Stimulated activated CD4-positive, alpha-beta T cell treated with anti-CD3 and anti-CD28 coated beads, Interleukin-1b, Interleukin-23, amount 100 ng/mL, for 1 hour (primary cell): ENCODE measurements at places on chromosomes 2 and 18.

GRCh38 chr2:187554704-187555082, 458 bp upstream of the TFPI start:
- DNase-seq: no peak

- no peak for DNase-seq
Observed at GRCh38 chr18:46696268-46696667, 39.2 kb upstream of the LOXHD1 start.

- no peak for DNase-seq
Observed at GRCh38 chr2:168138901-168139300, 108.5 kb downstream of the STK39 start.

GRCh38 chr18:59275406-59275949, 2.2 kb upstream of the RAX start:
- no peak for DNase-seq

DNA sequence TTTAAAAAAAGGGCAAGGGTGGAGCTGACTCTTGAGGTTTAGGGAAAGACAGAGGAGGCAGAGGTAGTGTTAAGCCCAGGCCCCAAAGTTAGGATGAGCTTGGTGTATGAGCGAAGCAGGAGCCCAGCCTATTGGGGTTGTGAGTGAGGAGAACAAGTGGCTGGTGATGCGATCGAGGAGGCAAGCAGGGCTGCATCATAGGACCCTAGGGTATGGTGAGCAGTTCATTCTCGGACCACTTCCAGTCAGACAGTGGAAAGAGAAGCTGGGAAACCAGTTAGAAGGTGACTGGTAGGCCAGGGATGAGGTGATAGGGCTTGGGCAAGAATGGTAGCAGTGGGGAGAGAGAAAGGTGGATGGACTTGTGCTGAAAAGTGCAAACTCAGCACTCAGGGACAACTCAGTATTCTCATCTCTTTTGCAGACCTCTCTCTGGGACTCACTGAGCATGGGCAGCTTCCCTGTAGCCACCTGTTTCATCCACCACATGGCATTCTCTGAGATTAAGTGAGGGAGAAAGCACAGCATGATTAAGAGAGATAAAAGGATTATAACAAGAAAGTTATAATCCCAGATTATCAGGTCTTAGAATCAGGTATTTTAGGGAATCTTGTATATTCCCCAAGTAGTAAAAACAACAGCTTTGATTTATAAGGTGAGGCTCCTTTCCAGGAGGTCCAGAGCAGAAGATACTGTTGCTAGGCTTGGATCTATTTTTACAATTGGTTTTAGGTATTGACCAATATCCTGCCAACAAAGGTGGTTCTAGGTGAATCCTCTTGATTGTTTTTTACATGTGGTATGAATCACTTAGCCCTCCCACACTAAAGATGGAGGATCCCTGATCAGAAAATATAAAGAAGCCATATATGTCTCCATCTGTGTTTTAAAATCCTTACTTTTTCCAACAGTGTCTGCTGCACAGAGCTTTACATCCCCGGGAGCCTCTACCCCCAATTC, 38.3 kb downstream of the XRCC5 start:
- no peak for DNase-seq

DNA sequence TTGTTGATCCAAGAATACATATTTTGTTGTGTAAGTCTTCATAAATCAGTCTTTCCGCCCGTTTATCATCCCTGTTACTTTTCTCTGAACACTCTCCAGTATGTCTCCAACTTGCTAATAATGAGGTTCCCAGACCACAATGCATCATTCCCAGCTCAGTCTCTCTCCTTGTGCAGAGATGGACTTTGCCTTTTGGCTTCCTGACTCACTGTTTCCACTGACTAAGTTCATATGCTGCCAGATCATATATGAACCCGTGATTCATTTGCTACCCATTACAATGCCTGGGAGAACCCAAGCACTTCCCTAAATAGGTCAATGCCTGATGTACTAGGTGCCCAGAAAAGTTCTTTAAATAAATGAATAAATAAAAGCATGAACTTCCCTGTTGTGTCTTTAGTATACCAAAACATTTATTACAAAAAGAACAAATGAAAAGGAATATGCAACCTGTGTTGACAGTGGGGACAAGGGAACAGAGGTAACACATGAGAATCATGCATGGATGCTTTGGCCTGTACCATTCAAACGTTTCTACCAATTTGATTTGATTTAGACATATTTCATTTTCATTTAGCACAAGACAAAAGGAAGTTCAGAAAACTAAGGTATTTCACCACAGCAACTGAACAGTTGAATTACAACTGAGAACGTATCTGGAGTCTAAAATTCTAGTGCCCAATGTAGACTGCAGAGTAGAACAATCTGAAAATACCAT, 215.4 kb upstream of the HNRNPA3 start:
- no peak for DNase-seq
